ENCODE measurements at places on chromosomes 5 and 9.

DNA sequence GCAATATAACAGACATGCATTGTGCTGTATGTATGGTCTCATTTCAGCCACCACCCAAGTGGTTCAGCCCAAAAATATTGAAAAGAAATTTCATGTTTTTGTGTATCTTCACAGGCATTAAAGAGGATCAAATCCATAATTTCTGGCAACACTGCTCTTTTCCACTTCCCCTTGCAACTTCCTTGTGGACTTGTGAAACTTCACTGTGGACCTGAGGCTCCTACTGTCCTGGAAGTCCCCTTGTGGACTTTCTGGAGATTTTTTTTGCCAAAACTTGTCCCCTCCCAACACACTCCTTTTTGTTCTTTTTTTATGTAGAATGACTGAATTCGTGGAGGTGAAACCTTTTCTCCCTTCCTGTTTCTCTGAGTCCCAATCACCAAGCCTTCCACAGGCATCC, 14.3 kb downstream of the OTULINL start:
- DNase-seq: no peak

DNA sequence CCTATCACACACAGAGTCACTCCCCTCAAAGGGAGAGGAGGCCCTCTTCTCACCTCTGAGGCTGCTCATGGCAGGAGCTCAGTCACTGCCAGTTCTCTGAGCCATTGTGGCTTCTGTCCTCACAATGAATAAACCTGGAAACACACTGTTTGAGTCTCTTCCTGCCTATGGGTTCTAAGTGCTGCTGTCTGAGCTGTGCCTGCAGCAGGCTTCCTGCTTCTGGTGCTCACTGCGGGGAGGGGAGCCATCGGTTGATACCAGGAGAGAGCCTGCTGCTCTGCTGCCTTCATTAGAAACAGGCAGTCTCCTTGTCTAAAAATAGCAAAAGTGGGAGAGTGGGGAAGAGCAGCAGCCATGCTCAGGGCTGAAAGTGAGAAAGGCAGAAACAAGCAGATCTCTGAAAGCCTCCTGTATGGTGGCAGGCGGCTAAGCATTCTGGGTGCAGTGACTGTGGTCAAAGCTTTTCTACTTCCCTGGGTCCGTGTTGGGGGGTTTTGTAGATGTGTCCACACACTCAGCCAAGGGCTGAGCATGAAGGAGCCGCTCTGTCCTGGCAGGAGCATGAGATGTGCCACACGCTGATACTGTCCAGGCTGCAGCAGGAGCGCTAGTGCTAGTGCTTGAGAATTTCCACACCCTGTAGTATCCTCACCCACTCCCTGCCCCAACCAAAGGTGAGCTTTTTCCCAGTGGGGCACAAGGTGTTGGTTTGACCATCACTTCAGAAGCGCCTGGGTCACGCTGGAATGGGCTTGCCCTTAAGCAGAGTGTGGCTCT, 34.2 kb downstream of the PRKACG start:
- DNase-seq: no peak

DNA sequence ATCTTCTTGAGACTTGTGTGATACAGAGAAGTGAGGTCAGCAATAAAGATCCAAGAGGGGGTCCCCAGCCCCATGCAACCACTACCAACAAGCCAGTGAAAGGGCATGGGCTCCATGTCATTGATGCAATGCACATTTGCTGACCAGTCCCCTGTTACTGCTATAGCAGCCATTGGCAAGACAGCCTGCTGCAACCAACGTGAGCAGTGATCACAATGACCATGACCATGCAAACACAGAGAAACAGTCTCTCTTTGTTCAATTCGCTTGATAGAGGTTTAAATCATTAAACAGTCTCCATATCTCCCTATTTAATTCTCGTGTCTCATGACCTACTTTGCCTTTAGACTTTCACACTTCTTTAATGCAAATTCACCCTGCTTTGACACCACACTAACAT, 30.0 kb upstream of the FOXB2 start:
- no peak for DNase-seq

GRCh38 chr5:14038341-14038959, 94.0 kb upstream of the DNAH5 start:
- DNase-seq: no peak

DNA sequence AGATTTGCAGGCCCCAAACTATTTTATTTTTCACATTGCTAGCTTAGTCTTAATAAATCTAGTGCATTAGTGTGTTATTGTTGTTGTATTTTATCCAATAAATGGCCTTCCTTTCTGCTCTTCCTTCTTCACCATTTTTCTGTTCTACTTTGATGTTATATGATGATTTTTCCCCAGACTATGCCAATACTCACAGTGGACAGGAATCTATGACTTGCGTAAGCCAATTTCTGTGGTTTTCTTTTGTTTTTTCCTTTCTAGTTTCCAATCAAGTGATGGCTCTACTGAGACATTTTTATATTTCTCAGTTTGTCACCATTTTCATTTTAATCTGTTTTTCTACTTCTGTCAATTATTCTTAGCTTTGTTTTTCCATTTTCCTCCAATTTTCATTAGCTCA, 106.8 kb upstream of the FBXL7 start:
- no peak for DNase-seq

DNA sequence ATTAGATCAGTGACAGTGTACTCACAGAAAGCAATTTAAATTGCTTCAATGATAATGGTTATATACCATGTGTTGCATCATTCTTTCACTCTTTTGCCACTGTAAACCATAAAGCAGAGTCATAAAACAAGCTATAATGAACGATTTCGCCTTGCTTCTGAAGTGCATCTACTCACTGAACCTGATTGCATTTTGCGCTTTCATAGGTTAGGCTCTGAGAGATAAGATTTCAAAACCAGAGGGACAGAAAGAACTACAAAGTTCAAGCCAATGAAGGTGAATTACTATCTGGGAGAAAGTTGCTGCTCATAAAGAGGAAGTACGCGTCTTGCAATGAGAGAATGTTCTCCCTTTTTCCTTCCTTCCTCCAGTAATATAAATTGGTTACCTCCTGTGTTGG, 412.7 kb downstream of the CETN3 start:
- DNase-seq: no peak

DNA sequence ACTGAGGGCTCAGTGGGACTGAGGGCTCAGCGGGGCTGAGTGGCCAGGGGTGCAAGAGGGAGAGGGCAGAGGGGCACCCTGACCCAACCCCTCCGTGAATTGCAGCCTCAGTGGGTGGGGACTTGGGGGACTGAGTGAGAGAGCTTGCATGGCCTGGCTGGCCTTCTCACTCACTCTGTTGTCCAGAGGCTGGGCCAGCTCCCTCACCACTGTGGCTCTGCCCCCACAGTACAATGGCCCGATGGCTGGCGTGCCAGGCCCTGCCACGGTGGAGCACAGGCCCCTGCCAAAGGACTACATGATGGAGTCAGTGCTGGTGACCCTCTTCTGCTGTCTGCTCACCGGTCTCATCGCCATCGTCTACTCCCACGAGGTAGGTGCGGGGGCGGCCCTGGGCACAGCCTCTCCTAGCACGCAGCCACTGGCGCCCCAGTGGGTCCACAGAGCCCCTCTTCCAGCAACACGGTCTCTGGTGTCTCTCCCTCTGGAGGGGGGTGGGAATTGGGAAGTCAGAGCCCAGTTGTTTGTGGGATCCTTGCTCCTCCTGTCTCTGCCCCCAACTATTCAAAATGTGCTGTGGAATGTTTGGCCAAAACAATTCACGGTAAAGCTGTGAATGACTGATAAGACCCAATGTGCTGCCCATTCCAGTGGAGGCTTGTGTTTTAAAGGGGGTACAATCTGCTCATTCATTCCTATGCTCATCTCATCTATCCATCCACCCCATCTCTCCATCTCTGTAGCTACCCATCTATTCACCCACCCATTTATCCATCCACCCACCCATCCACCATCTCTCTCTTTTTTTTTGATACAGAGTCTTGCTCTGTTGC, 10.7 kb downstream of the PRRT1B start:
- DNase-seq: no peak

DNA sequence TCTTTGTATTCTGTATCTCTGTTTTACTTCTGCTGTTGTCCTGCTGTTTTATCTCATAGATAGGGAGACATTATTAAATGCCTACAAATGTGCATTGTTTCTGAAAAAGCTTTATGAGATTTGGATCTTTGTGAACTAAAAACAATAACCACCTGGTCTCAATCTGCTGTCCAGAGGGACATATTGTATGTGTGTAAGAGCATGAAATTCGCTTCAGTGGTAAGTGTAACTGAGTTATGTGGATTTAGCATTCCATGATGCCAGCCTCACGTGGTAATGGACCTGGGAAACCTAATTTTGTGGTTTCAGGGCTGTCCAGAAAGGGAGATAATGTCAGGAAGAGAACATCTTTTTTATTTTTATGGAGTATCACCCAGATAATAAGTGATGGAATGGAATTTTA, 119.3 kb downstream of the GDNF start:
- no peak for DNase-seq

- no peak for DNase-seq
These were observed 5.3 kb downstream of the SPEF2 start for GRCh38 chr5:35622974-35623373.
